Nucleus accumbens (tissue), 56 donors: ENCODE measurements at places on chromosomes 5 and 9.

- DNase-seq, result no peak
These were observed 192.0 kb downstream of the IRX1 start for GRCh38 chr5:3787604-3788003.

DNA sequence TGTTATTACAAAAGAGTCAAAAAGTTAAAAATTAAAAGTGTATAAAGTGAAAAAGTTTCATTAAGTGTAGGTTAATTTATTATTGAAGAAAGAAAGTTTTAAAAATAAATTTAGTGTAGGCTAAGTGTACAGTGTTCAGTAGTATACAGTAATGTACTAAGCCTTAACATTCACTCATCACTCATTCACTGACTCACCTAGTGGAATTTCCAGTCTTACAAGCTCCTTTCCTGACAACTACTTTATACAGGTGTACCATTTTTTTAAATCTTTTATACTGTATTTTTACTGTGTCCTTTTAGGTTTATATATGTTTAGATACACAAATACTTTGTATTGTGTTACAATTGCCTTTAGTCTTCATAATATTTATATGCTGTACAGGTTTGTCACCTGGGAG is 530.2 kb upstream of the FAM174A start:
- DNase-seq, result no peak

GRCh38 chr5:159543326-159543725 is 213.0 kb upstream of the IL12B start:
- DNase-seq, result no peak

DNA sequence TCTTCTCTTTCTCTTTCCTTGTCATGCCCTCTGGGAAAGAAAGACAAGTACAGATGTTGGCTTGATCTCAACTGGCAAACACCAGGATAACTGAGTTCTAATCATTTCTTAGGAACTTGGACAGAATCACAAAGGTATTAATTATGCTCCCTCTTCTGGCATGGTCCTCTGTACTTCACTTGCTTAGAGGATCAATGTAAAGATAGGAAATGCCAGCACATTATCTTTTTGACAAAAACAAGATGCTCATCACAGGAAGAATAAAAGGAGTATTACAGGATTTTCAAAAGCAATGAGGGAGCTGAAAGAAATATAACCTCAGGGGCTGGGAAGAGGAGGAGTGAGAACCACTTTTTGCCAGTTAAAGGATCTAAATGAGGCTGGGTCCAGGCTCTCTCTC is 70.6 kb downstream of the LHFPL2 start:
- no peak for DNase-seq

DNA sequence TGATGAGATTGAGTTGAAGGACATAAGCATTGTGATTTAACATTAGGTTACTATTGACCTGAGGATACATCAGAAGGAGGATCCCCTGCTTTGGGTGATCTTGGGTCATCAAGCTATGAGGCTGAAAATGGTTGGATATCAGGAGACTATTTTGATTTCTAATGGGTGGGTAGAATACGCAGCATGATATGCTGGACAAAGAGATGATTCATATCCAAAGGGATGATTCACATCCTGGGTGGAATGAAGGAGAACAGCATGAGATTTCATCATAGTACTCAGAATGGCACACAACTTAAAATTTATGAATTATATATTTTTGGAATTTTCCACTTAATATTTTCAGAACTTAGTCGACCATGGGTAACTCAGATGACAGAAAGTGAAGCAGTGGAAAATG is 1759.5 kb upstream of the C9orf72 start:
- DNase-seq, result no peak
